ENCODE measurements at places on chromosomes 6 and 20. TPM values are rescaled to one million over a fixed set of nuclear protein-coding genes. Genes with fewer than 3 reads are reported as not detected.

- H3K36me3 ChIP-seq: no peaks in the 10 kb centered on the region
- no peaks in the 10 kb centered on the region for H3K27me3 ChIP-seq
- no peak overlapping the region for H3K4me3 ChIP-seq
- no peak overlapping the region for H3K27ac ChIP-seq
- DNase-seq: no peak
- peaks cover 6% of the 10 kb centered on the region for H3K4me1 ChIP-seq
These were observed 53.4 kb downstream of the HIVEP1 start for GRCh38 chr6:12065321-12066140.

GRCh38 chr6:38404900-38405556 is 234.7 kb downstream of the BTBD9 start:
- H3K4me1 ChIP-seq: no peaks in the 10 kb centered on the region
- no peak overlapping the region for H3K4me3 ChIP-seq

GRCh38 chr6:39488255-39488879 is 165.9 kb upstream of the KCNK16 start:
- H3K36me3 ChIP-seq: no peaks in the 10 kb centered on the region
- no peak for DNase-seq
- H3K27me3 ChIP-seq: no peaks in the 10 kb centered on the region
- H3K4me1 ChIP-seq: no peaks in the 10 kb centered on the region
- H3K4me3 ChIP-seq: no peak overlapping the region

GRCh38 chr6:84417260-84417659 is 189.8 kb upstream of the CEP162 start:
- H3K36me3 ChIP-seq: no peaks in the 10 kb centered on the region
- H3K27me3 ChIP-seq: peaks cover 5% of the 10 kb centered on the region
- H3K4me1 ChIP-seq: no peaks in the 10 kb centered on the region
- H3K27ac ChIP-seq: no peak overlapping the region
- no peak overlapping the region for H3K4me3 ChIP-seq

GRCh38 chr6:39444479-39445019 is 122.0 kb upstream of the KCNK16 start:
- H3K27ac ChIP-seq: no peak overlapping the region
- H3K4me3 ChIP-seq: no peak overlapping the region

GRCh38 chr20:54021446-54022235 is 48.8 kb downstream of the BCAS1 start:
- DNase-seq: no peak
- H3K36me3 ChIP-seq: no peaks in the 10 kb centered on the region
- H3K27me3 ChIP-seq: no peaks in the 10 kb centered on the region
- no peak overlapping the region for H3K4me3 ChIP-seq
- peaks cover 2% of the 10 kb centered on the region for H3K4me1 ChIP-seq
- H3K27ac ChIP-seq: no peak overlapping the region

DNA sequence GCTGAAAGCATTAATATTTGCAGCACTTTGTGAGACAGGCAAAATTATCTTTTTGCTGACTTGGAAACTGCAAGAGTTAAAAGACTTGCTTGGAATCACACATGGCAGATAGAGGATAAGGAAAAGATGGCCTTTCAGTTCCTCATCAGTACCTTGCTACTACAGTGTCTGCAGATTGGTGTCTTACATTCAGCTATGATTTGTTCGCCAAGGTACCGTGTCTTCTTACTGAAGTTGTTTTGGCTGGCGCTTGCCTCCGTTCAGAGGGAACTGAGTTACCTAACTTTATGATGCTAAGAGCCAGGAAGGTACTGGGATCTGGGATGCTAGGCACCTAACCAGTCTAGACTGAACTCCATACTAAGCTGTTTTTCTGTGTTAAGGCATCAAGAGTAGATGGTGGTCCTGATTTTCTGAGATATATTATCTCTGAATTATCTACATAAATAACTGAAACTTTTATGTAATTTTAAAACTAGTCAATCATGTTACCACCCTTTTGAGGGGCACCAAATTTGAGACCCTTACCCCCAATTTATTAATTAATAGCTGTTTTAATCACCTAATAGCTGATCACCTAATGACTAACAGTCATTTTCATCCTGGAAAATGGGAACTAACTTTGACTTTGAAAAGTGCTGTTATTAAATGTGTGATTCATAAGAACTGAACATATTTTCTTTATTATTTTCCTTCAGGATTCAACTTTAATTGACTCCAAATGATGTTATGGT is 2.5 kb downstream of the WTAP start:
- DNase-seq: no peak
- H3K4me3 ChIP-seq: no peak overlapping the region
- peaks cover 6% of the 10 kb centered on the region for H3K4me1 ChIP-seq
- H3K36me3 ChIP-seq: peaks cover 4% of the 10 kb centered on the region

The PERP gene
- polyA plus RNA-seq: 4.6 TPM

The SRSF12 gene
- 26.7 TPM for polyA plus RNA-seq

Data from spinal cord (tissue), 10 donors.